Stimulated activated CD8-positive, alpha-beta memory T cell treated with anti-CD3 and anti-CD28 coated beads, Interleukin-12 subunit alpha, Interleukin-12 subunit beta, amount 100 ng/mL, for 1 hour (primary cell): ENCODE measurements at places on chromosomes 12 and 14.
A peak's percentile ranks its signal among the peaks of the same experiment; 100 is the strongest.

- DNase-seq = no peak
These were observed 87.7 kb downstream of the KCNH5 start for GRCh38 chr14:62957562-62957961.

DNA sequence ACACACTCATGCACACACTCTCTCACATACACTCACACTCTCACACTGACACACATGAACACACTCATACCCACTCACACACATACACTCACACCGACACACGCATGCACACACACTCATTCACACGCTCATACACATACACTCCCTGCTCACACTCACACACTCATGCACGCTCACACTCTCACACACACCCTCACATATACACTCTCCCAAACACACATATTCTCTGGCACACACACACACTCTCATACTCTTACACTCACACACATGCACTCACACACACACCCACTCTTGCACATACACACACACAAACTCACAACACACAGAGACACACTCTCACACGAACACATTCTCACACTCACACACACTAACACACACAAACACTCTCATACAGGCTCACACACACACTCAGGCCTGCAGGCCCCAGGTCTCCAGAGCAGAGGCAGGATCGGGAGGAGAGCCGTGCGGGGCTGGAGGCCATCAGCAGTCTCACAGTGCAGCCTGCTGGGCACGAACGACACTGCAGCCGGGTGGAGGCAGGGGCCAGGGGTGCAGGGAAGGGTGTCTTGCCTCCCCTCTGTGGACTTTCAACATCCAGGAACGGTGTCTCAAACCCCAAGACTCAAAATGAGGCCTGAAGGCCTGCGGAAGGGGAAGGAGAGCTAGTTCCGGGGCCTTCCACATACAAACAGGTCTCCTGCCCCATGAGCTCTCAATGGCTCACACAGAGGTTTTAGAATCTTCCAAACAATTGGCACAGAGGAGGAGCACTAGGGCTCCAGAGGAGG, 148.7 kb downstream of the ANO2 start:
- DNase-seq = no peak

- no peak for DNase-seq
These were observed 6.5 kb upstream of the PLXNC1 start for GRCh38 chr12:94141892-94142291.

DNA sequence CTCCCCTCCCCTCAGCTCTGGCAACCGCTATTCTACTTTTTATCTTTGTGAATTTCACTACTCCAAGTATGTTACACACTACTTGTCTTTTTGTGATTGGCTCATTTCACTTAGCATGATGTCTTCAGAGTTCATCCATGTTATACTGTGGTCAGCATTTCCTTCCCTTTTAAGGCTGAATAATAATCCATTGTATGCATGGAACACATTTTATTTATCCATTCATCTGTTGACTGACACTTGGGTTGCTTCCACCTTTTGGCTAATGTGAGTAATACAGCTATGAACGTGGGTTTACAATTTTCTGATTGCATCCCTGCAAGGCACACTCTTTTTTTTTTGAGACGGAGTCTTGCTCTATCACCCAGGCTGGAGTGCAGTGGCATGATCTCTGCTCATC, 53.0 kb upstream of the FUT8 start:
- no peak for DNase-seq

DNA sequence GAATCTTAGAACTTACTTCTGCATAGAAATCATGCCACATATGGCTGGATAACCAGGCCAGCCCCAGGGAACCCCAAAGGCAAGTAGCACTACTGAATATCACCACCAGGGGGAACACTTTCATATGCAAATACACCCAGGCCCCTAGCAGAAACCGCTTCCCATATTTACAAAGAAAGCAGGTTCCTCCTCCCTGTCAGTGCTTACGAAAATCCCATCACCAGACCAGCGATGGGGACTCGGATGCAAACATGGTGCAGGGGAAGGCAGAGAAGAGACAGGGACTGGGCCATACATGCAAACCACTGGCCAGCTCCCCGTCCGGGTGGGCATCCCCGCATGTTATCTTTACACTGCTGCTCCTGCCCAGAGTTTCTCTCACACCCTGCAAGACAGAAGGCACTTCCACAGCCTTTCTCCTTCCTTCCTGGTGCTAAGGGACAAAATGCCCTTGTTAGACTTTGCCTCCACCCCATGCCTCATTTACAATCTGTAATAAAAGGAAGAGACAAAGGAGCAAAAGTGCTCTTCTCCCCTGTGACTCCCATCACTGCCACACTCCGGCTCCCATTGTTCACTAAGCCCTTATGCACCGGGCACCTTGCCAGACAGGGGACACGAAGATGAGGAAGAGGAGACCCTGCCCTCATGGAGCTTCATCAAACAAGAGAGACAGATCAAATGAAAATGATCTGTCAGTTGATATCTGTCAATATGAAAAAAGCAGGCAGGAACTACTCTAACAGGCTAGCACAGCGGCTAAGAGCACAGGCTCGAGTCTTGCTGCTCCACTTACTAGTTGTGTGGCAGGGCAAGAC, 62.3 kb downstream of the PTPN21 start:
- peak; percentile 33 for DNase-seq

DNA sequence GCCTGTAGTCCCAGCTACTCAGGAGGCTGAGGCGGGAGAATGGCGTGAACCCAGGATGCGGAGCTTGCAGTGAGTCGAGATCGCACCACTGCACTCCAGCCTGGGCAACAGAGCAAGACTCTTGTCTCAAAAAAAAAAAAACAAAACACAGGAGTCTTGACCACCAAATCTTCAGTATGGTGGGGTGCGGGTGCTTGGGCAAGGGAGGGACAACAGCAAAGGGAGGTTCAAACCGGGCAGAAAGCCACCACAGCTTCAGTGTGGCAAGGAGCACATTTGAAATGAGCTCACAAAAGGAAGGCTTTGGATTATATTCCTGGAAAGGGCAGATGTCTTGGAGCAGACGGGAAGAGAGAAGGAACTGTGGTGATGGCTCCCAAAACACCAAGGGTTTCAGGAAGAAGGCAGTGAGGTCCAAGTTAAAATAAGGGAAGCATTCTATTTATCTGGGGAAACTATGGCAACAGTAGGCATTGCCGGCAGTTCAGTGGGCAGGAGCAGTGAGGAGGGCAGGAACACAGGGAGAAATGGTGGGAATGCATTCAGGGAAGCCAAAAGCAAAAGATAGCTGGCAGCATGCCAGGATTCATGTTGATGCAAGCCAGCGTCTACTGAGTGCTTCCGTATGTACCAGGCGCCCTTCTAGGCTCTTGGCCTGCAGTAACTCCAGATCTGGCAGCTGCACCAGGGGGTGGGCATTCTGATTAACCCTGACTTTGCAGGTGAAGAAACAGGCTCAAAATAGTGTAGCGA, 51.0 kb upstream of the SRSF5 start:
- DNase-seq = no peak

- no peak for DNase-seq
These were observed 82.1 kb downstream of the B4GALNT3 start for GRCh38 chr12:541676-542324.

GRCh38 chr14:61872452-61872851, 110.2 kb downstream of the SNAPC1 start:
- DNase-seq = no peak

DNA sequence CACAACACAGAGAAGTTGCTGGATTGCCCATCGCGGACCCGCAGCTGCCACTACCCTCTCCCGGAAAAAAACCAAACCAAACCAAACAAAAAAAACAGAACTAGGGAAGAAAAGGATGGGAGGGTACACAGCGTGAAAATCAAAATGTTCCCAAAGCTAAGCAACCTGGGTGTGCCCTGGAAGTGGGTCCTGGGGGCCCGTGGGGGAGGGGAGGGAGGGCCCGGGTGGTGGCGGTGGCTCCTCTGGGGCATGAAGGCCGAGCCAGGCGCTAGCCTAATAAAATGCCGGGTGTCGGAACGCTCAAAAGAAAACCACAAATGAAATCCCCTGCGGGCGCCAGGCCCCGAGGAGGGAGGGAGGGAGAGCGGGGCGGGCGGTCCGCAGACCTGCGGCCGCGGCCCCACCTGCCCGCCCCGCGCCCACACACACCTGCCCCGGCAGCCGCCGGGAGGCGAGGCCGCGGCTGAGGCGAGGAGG, 787 bp downstream of the HECTD4 start:
- DNase-seq = no peak

GRCh38 chr12:45685680-45686079, 43.8 kb upstream of the ARID2 start:
- no peak for DNase-seq

DNA sequence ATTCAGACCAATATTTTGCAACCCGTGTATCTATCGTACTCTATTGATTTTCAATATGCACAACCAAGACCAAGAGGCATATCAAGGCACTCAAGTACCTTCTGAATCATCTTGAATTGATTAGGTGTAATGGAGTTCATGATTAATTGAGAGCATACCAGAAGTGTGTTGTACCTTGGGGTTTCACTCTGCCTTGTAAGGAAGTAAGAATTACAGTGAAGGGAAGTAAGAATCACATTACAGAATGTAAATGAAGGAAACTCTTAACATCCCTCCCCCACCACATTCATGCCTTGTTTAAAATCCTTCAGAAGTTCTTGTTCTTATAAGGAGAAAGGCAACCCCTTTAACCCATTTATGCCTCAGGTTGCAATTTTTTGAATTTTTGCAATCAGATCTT, 5.4 kb upstream of the MGAT4C start:
- DNase-seq = no peak

DNA sequence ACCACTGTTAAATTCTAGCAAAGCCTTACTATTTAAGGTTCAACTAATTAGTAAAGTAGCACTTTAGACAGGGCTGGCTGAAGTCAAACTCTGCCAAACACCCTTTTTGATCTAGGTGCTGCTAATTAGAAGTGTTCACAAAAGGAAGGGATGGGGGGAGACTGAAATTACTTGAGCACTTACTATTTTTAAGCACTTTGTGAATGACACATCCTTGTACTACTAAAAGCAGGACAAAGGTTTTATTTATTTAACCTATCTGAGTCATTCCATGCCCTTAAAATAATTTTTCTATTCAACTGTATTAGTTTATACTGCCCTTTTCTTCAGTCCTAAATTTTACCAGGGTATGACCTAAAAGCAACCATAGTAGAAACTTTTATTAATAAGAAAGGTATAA, 20.1 kb downstream of the MBIP start:
- no peak for DNase-seq

DNA sequence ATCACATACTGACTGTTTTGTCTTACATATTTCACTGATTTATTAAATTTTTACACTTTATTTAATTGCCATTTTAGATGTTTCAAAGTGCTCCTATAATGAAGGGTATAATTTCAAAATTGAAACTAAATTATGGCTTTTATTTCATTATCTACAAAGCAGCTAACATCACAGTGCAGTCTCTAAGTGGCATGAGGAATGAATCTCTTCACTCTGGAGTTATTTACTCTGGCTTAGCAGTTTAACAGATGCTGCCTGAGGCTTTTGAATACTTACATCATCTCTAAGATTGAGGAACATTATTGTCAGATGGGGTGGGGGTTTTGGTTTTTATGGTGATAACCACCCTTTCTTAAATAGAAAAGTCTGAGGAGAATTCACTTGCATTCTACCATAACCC, 386.4 kb downstream of the TRHDE start:
- no peak for DNase-seq

DNA sequence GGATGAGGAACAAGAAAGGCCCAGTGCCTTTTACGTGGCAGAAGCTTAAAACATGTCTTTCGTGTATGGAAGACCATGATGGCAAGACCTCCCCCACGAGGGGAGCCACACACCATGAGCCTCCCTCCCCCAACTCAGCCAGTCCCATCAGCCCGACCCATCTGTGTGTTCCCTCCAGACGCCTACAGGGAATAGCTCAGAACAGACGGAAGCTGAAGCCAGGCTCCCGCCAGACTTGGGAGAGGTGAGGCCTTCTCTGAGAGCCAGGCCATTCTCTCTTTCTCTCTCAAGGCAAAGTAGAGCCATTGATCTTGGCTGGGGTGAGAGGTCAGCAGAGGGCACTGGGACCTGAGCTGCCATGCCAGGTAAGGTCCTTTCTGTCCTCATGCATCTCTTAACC, 9.5 kb downstream of the REM2 start:
- no peak for DNase-seq

GRCh38 chr12:104852896-104853295, 105.2 kb downstream of the SLC41A2 start:
- no peak for DNase-seq

GRCh38 chr12:107855471-107855870, 81.0 kb downstream of the ASCL4 start:
- DNase-seq = no peak

- no peak for DNase-seq
These were observed 17.0 kb downstream of the RIC8B start for GRCh38 chr12:106791531-106791930.

- DNase-seq = peak; percentile 74
These were observed 62.6 kb upstream of the RESF1 start for GRCh38 chr12:31896514-31897039.

DNA sequence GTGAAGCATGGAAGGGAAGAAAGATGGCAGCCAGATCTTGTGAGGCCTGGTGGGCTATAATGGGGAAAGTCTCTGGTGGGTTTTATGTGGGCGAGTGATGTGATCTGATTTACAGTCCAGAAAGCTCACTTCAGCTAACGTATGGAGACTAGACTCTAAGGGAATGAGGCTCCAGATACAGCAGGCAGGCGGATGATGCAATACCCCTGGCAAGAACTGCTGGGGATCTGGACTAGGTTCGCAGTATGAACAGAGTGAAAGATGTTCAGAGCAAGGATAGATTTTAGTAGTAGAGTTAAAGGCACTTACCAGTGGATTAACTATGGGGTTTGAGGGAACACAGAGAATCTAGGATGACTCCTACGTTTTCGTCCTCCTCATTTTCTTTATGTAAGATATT, 253.1 kb downstream of the ANO2 start:
- no peak for DNase-seq

- no peak for DNase-seq
These were observed 31.9 kb upstream of the SOS2 start for GRCh38 chr14:50263321-50263720.

- no peak for DNase-seq
These were observed 7.7 kb downstream of the SSH1 start for GRCh38 chr12:108849660-108850059.

- DNase-seq = peak; percentile 87
These were observed at the start of the genes ACAD10 and BRAP for GRCh38 chr12:111685811-111686573. TSS of gene ACAD10 (plus strand) at chr12:111686053. CDS start at chr12:111692710, 6,657 bp downstream. TSS of gene BRAP (minus strand) at chr12:111685956. CDS start at chr12:111685792, 164 bp downstream.

- no peak for DNase-seq
These were observed at the start of gene CLEC14A for GRCh38 chr14:38255673-38256532. TSS of gene CLEC14A (minus strand) at chr14:38256093. CDS start at chr14:38256022, 71 bp downstream.
